Cerebellum (tissue), 4 donors: ENCODE measurements at places on chromosomes 3 and 15. TPM values are rescaled to one million over a fixed set of nuclear protein-coding genes. Genes with fewer than 3 reads are reported as not detected.

- no peak for DNase-seq
Observed at GRCh38 chr3:100609305-100609704, at the start of gene ADGRG7. Gene ADGRG7 (plus strand): TSS chr3:100609601. CDS start chr3:100609857, 256 bp downstream.

Gene KCNAB1
- 16.2 TPM for total RNA-seq

- no peak for DNase-seq
Observed at GRCh38 chr3:114741066-114741465, 406.0 kb downstream of the ZBTB20 start.

Gene ISLR
- total RNA-seq, result 41.0 TPM

DNA sequence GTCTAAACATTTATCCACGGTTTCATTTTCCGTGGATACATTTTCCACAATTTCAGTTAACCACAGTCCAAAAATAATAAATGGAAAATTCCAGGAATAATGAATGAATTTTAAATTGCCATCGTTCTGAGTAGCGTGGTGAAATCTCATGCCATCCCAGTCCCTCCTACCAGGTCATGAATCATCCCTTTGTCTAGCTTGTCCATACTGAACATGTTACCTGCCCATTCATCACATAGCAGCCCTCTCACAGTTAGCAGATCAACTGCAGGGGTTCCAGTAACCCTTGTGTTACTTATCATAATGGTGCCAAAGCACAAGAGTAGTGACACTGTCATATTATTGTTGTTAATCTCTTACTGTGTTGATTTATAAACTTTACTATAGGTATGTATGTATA lies 124.5 kb downstream of the GSK3B start:
- DNase-seq, result no peak

DNA sequence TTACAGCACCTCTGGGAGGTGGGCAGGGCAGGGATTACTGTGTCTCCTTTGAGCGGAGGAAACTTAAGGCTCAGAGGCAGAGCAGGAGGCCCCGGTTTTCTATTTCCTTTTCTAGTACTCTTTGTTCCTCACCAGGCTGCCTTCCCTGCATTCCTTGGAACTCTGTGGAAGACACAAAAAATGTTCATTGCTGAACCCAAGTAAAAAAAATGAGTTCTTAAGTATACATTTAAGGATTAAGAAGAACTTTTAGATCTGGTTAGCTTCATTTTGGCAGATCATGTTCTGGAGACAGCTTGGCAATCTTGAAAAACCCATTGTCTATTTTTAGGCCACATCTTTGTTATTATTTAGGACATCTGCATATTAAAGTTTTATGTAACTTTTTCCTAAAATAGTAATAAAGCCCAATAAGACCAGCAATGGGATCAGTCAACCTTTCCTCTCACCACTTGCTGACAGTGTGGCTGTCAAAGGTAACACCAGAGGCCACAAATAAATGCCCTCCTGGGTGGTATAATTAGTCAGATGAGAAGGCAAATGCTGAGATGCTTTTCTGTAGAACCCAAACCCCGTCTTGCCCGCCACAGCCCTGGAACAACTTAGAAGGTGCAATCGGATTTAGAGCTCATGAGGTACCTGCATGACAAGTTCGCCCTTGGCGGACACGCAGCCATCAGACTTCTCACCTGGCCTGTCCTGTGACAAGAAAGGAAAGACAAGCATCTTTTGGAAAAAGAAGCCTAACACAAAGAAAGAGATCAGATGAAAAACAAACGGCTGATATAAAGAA lies 97.2 kb downstream of the DGKG start:
- DNase-seq, result no peak

GRCh38 chr3:176906046-176906905 lies 291.0 kb downstream of the TBL1XR1 start:
- DNase-seq, result peak; percentile 39

Gene EXD1
- total RNA-seq, result 0.09 TPM

DNA sequence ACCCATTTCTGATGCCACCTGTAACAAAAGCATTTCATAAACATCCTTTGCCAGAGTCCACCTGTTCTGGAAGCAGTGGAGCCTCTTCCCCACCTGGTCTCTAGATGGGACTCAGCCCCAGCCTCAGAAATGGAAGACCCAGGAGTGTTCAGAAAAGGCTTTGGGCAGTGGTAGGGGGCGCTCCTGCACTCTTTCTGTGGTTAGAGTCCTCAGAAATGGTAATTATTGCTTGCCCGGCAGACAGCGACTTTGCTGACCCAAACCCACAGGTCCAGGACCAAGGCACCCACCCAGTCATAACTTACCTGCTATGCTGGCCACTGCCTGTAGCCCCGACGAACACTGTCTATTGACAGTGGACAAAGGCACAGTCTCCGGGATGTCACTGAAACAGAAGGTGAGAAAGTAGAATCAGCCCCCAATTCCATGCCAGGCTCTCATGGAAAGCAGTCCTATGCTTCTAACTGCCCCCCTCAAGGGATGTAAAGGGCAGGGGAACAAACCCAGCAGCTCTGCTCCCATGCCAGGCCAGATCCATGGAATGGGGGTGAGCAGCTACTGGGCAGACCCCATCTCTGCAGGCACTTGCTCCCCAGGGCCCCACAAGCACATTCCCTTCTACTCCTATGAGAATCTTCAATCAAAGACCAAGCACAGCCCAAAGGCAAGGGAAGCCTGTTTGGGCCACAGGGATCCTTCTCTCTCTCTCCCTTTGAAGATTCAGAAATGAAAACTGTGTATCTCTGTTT lies 5.1 kb downstream of the ACAA1 start:
- no peak for DNase-seq

Gene SLC2A2
- not detected for total RNA-seq

DNA sequence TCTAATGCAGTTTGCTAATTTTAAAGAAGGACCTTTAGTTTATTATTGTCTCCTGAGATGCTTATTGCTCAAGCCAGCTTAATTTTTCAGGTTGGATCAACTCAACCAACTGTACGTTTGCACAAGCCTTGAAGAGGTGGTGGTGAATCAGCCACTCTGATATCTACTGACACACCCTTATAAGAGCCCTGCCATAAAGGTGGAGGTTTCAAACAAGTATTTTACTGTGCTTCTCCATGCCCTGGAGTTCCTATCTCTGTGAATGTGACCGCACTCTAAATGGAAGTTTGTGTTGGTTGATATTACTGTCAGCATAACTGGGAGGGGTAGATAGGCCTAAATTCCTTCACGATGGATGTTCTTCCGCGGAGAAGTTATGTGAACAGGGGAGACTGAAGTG lies 297.3 kb upstream of the UBE2E1 start:
- no peak for DNase-seq

- DNase-seq, result no peak
Observed at GRCh38 chr3:156456771-156457224, 98.1 kb downstream of the SSR3 start.

DNA sequence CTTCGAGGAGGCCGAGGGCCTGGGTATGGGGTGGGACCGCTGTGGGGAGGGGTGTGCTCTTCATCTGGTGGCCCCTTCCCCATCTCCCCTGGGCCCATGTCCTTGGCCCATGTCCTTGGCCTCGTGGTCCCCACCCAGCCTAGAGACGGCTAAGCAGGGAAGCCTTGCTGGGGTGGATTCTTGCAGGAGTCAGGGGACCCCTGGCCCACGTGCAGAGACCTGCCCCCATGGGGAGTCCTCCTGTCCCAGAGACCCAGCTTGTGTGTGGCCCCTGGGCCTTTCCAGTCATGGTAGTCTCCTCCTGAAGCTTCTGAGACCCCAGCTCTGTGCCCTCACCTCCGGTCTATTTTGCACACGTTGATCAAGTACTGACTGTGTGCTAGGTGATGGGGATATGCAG lies 97.4 kb downstream of the TBC1D2B start:
- no peak for DNase-seq

- DNase-seq, result no peak
Observed at GRCh38 chr15:86830304-86830703, 750.6 kb downstream of the AGBL1 start.

- no peak for DNase-seq
Observed at GRCh38 chr3:98846101-98846500, 55.4 kb downstream of the DCBLD2 start.

GRCh38 chr3:69297501-69297900 lies 88.4 kb downstream of the FRMD4B start:
- DNase-seq, result no peak

Gene C3orf85
- total RNA-seq, result not detected

- no peak for DNase-seq
Observed at GRCh38 chr15:39426552-39427532, 154.0 kb upstream of the THBS1 start.

DNA sequence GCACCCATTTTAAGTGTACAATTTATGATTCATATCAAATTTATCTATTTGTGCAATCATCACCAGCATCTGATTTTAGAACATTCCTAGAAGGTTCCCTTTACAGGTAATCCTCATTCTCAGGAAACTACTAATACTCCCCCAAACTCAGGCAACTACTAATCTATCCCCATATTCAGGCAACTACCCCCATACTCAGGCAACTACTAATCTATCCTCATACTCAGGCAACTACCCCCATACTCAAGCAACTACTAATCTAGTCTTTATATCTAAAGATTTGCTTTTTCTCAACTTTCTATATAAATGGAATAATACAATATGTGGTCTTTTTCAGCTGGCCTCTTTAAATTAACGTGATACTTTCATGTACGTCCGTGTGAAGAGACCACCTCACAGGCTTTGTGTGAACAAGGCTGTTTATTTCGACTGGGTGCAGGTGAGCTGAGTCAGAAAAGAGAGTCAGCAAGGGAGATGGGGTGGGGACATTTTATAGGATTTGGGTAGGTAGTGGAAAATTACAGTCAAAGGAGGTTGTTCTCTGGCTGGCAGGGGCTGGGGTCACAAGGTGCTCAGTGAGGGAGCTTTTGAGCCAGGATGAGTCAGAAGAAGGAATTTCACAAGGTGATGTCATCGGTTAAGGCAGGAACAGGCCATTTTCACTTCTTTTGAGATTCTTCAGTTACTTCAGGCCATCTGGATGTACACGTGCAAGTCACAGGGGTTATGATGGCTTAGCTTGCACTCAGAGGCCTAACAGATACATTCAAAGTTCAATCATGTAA lies 1444.5 kb upstream of the CADM2 start:
- no peak for DNase-seq

DNA sequence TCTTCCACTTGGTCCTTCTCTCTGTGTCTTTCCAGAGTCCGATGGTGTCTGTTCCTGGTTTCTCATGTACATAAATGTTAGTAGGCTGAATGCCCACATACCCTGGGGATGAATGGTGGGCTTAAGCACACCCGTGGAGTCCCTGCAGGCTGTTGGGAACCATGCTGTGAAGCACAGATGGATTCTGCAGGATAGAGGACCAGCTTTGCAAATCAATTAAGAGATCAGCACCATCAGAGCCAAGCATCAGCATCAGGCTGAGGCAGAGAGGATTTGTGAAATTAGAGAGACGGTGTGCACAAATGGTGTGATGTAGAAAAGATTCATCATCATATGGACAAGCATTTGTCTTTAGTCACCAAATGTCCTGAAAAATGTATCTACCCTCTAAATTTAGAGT lies 127.1 kb downstream of the SV2B start:
- DNase-seq, result no peak

GRCh38 chr3:38755130-38755529 lies 60.9 kb downstream of the SCN10A start:
- DNase-seq, result no peak

GRCh38 chr15:64681424-64682024 lies 93.9 kb downstream of the RBPMS2 start:
- DNase-seq, result peak; percentile 69

Gene SLC22A14
- 0.82 TPM for total RNA-seq

Gene ALPK3
- total RNA-seq, result 2.3 TPM

DNA sequence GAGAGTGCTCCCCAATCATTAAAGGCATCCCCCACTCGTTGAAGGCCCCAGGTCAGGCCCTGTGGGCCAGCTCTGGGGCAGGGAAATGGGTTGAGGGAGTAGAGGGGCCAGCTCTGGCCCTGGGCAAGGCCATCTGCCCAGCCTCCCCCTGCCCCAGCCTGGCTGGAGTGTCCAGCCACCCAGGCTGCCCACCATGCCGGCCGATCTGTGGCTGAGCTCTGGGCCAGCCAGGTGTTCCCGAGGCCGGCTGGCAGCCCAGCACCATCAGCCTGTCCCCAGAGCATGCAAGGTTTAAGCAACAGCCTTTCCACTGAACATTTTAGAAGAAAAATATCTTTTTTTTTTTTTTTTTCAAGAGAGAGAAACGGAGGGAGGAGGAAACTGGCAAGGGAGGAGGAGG lies 62.8 kb upstream of the LINGO1 start:
- no peak for DNase-seq

Gene PLA1A
- total RNA-seq, result 0.73 TPM

- DNase-seq, result no peak
Observed at GRCh38 chr3:54349231-54349652, 226.9 kb downstream of the CACNA2D3 start.

- no peak for DNase-seq
Observed at GRCh38 chr15:58908550-58909309, 24.7 kb downstream of the SLTM start.

GRCh38 chr15:60363903-60364611 lies 33.7 kb downstream of the ANXA2 start:
- no peak for DNase-seq

GRCh38 chr3:44923632-44924456 lies 49.4 kb downstream of the TGM4 start:
- peak; percentile 86 for DNase-seq

GRCh38 chr15:22968366-22968765 lies 11.8 kb downstream of the CYFIP1 start:
- no peak for DNase-seq

DNA sequence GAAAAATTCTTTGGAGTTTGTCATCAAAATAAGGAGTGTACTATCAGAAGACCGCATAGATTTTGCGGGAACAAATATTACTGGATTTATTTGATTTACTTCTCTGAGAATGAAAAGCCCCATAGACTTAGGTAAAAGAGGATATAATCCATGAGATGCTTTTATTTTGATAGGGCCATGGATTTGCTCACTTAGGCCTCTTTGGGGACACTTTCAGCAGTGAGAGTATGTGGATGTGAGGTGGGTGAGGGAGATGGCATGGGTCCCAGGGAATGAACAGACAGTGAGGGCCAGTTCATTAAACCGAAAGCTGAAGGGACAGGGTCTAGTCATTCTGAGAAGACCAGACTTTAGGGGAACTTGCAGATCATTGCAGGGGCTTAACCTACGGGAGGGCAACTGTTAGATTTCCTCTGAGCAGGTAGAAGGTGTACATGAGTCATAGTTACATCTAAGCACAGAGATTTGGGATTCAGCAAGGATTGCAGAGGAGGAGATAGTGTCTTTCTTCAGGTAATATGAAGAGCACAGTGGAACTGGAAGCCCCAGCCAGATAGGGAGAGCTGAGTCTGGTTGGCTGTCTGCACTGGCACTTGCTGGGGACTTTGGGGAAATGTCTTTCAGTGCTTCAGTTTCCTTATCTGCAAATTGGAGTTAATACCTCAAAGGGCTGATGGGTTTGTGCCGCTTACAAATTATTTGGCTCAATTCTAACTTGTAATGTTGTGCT lies 30.8 kb downstream of the SH3GL3 start:
- no peak for DNase-seq

GRCh38 chr15:59746777-59747176 lies 57.7 kb upstream of the BNIP2 start:
- DNase-seq, result no peak

Gene EFCC1
- 1.6 TPM for total RNA-seq

DNA sequence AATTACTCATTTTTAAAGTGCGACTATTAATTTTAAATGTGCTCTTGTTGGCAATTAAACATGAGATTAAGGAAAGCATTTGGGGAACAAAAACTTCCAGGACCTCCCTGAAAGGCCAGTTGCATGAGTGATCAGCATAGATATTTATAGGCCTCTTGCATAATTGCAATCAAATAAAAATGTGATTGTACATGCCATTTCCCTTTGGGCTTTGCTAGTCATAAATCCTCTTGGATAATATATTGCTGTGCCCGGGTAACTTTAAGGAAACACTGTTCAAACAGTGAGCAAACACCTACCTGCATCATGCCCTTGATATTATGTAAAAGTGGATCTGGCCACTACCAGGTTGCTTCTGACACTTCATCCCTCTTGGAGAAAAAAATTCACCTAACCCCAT lies 239.1 kb downstream of the MCTP2 start:
- no peak for DNase-seq
